ENCODE measurements at places on chromosomes 5 and 9.

- DNase-seq = no peak
Observed at GRCh38 chr9:6915635-6916034, 157.9 kb downstream of the KDM4C start.

GRCh38 chr5:133112026-133112660, 60.3 kb downstream of the HSPA4 start:
- DNase-seq = no peak

DNA sequence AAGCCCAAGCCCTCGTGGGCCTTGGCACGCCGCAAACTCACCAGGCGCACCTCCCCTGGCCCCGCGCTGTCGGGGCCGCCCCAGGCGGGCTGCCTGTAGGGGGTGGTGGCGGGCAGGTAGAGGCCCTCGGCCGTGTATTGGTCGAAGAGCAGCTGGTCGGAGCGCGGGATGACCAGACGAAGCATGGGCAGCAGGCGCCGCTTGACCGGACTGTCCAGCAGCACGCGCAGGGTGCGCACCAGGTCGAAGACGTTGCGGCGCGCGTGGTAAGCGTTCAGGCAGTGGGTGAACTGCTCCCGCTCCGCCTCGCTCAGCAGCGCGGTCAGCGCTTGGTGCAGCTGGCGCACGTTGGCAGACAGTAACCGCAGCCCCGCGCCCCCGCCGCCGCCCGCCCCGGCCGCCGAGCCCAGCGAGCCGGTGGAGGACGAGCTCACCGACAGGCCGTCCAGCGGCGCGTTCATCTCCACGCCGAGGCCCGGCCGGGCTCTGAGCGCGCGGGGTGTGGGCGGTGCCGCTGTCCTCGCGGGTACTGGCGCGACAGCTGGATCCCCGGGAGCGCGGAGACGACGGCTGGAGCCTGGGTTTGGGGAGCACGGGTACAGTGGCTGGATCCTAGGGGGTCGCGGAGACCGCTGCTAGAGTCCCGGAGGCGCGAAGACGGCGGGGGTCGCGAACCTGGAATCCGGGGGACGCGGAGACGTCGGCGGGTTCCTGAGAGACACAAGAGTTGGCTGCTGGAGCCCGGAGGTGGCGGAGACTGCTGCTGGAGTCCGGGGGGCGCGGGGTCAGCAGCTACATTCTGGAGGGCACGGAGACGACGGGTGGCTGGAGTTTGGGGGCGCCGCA, 709 bp downstream of the WHRN start:
- DNase-seq = no peak

DNA sequence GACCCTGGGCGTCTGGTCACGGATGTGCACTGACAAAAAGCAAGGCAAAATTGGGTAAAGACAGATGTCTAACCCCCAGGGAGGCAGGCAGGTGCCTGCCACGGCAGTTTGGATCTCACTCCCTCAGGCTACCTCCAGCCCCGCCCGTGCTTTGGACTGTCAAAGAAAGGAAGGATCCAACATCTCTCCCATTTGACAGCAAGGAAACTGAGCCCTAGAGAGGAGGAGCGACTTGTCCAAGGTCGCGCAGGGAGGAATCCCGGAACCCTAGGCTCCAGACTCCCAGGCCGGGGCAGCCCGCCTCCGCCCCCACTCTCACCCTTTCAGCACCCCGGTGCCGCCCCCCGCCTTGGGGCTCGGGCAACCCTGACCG, 376 bp downstream of the GOLGA1 start:
- DNase-seq = no peak

DNA sequence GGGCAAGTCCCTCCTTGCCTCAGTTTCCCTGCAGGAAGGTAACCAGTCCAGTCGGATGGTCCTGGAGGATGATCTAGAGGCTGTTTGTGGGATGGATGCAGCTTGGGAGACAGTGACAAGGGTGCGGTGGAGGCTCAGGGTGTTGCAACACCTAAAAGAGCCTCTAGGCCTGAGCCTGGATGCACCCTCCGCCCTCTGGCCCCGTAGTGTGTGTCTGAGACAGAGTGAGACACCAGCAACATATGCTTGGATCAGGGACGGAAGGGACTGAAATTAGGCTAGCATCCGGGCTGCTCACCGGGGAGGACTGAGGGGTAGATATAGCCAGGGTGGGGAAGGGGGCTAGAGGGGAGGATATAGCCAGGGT, 1.1 kb downstream of the CRAT start:
- DNase-seq = no peak

DNA sequence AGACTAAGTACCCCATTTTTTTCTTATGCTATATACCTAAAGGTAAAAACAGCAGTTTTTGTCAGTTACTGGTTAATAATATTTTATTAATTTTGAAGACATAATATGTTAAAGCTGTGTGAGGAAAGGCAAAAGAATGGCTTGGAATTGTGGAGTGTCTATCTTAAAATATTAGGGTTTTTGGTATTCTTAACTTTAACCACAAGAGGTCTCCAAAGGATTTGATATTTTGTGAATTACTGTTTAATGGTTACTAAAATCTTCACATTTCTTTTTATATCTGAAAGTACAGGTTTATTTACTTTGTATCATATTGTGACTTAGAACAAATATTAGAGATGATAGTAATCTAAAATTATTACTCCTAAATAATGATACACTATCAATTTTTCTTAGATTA, 32.0 kb upstream of the DHFR start:
- DNase-seq = no peak
